Thoracic aorta (tissue), 2 donors: ENCODE measurements at places on chromosomes 13 and 19. TPM values are rescaled to one million over a fixed set of nuclear protein-coding genes. Genes with fewer than 3 reads are reported as not detected.

DNA sequence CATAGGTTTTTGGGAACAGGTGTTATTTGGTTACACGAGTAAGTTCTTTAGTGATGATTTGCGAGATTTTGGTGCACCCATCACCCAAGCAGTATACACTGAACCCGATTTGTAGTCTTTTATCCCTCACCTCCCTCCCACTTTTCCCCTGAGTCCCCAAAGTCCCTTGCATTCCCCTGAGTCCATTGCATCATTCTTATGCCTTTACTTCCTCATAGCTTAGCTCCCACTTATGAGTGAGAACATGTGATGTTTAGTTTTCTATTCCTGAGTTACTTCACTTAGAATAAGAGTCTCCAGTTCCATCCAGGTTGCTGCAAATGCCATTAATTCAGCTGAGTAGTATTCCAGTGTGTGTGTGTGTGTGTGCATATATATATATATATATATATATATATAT is 97.2 kb upstream of the EDNRB start:
- H3K4me1 ChIP-seq, result no peaks in the 10 kb centered on the region
- DNase-seq, result no peak
- H3K27me3 ChIP-seq, result no peaks in the 10 kb centered on the region
- H3K27ac ChIP-seq, result no peak overlapping the region
- H3K4me3 ChIP-seq, result no peak overlapping the region

GRCh38 chr19:33134571-33135041 is 2.7 kb downstream of the WDR88 start:
- no peak overlapping the region for H3K4me3 ChIP-seq
- no peaks in the 10 kb centered on the region for H3K27me3 ChIP-seq
- no peaks in the 10 kb centered on the region for H3K4me1 ChIP-seq
- no peak for DNase-seq

Gene LIM2
- total RNA-seq, result not detected

DNA sequence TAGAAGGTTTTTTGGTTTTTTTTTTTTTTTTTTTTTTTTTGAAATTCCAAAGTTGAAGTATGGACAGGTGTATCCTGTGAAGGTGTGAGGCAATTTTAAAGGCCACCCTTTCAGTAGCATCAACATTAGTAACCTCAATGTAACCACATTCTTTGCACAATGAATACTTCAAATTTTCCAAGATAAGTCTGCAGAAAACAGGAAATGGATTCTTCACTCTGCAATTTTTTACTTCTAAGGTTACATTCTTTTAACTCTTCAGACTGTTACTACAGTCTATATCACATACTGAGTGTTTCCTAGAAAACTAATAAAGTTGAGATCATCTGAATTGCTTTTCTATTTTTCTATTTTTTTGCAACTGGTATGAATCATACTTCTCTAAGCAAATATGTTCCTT is 569.0 kb upstream of the GPC6 start:
- no peak overlapping the region for H3K27ac ChIP-seq
- no peak overlapping the region for H3K4me3 ChIP-seq
- no peak for DNase-seq
- H3K4me1 ChIP-seq, result no peaks in the 10 kb centered on the region
- H3K36me3 ChIP-seq, result no peaks in the 10 kb centered on the region

Gene NAT14
- total RNA-seq, result 3.8 TPM

DNA sequence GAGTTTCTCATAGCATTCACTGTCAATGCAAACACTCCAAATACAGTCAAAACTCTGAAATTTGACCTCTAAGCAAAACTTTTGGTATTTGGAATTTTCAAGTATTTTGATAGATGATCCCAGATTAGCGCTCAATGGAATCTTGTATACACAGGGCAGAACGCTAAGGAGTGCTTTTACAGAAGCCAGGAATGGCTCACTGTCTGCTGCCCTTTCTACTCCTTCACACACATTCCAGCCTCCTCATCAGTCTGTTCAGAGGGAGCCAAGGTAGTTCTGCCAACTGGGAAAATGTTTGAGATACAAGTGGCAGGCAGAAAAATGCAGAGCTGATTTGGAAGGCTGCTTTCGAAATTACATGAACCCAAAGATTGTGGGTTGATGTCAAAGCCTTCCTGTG is 4.4 kb upstream of the STARD13 start:
- H3K4me3 ChIP-seq, result no peak overlapping the region

GRCh38 chr19:12544401-12544876 is 6.8 kb downstream of the ZNF564 start:
- no peak overlapping the region for H3K27ac ChIP-seq
- peaks cover 4% of the 10 kb centered on the region for H3K36me3 ChIP-seq
- H3K27me3 ChIP-seq, result no peaks in the 10 kb centered on the region
- no peak for DNase-seq
